ENCODE measurements at places on chromosomes 7 and 10.

GRCh38 chr10:70744617-70745143 lies 40.5 kb downstream of the TBATA start:
- DNase-seq = no peak

GRCh38 chr10:96643920-96644319 lies 57.1 kb upstream of the TM9SF3 start:
- no peak for DNase-seq

GRCh38 chr10:4807761-4808507 lies 18.1 kb upstream of the AKR1E2 start:
- DNase-seq = no peak

DNA sequence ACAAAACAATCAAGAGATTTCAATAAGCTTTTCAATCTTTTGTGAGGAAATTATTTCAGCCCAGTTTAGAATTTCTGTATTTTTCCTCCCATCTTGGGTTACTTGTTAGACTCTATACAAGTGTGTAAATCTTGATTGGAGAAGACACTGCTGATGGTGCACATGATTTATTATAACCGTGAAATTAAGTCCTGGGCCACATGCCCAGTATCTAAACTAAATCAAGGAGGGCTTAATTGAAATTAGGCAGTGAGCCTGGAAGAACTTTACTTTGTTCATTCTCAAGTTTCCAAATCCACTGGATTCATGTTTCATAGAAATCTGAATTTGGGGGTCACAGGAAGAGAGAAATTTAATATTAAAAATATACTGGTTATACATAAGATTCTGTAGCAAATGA lies 44.5 kb downstream of the CSTF2T start:
- no peak for DNase-seq

GRCh38 chr10:12212454-12212853 lies 16.5 kb downstream of the CDC123 start:
- DNase-seq = no peak

DNA sequence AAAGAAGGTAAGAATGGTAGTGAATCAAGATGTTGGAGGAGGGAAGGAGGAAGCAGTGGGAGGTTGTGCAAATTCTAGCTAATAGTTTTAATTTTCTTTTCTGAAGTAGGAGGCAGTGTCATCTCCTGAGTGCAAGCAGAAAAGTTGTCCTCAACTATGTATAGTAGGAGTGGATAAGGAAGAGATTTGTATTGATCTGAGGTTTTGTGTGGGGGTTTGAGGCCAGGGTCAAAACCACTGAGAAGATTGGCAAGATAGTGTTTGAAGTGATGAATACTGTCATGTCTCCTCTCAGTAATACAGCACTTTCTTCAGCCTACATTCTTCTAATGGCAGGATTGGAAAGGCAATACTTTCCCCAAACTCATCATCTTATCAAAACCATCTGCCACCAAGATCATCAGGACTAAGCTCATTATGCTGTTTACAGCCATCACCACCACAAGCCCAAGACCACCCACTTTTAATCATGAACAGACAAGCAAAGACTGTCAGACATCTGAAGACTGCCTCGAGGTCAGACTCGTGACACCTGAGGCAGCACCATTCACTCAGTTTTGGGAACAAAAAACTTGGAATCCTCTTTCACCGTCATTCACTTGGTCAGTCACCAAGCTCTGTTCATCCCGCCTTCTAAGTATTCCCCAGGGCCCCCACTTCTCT lies 1.5 kb upstream of the MIOS start:
- no peak for DNase-seq

DNA sequence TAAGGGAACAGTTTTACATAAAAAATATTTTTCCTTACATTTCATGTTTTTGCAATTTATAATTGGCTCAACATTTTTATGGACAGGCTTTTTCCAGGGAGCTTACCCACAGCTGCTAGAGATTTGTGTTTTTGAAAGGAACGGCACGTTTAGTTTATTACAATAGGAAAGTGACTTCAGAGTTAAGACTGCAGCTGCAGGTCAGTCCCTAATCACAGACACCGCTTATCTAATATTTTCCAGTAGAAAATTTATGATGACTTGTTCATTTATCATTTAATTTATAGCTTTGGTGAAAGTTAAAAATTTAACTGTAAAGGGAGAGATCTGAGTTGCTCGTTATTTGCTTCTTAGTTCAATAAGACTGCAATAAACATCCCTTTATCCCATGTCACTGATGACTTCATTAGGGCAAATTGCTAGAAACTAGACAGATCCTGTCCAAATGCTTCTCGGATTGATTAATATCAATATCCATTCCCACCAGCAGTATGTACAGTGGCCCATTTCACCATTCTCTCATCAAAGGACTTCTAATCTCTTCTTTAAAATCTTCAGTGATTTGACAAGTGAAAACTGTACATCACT lies 97.0 kb upstream of the ODAD2 start:
- no peak for DNase-seq

DNA sequence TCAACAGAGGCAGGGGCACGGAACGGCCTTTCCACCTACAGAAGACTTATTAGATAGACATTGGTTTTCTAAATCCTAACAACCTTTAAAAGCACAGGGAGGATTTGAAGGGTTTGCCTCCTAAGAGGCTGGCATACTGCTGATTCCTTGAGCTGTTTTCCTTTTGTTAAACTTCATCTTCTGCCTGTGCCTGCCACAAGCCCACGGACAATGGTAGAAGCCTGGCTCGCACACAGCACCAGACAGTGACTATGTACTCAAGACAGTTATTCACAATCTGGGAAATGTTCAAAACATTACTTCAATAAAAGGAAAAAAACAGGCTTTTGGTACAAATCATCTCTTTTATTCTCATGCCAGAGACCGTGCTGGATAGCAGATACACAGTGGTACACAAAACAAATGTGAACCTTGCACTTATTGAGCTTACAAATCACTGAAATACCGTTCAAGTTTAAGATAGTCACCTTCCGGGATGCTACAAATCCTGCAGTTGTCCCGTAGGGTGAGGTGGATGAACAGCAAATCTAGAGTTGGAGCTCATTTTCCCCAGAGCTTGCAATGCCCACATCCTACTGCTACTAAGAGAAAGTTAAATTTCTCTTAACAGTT lies 63.9 kb downstream of the VPS41 start:
- no peak for DNase-seq

- no peak for DNase-seq
These were observed 9.6 kb upstream of the ZMIZ1 start for GRCh38 chr10:79058899-79059841.

DNA sequence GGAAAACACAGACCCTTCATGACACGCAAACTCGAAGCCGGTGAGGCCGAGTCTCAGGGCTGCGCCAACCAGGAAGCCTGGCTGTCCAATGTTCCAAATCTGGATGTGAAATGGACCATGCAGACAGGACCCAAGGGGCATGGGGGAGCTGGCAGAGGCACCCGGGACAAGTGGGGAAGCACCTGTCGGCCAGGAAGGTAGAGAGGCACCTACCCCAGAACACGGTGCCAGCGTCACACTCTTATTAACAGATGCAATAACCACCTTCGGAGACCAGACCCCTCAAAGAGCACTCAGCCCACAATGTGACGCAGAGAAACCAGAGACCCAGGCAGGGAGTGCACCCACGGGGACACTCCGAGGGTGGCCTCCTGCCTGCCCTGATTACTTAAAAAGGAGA lies 88.3 kb upstream of the PDGFA start:
- no peak for DNase-seq

DNA sequence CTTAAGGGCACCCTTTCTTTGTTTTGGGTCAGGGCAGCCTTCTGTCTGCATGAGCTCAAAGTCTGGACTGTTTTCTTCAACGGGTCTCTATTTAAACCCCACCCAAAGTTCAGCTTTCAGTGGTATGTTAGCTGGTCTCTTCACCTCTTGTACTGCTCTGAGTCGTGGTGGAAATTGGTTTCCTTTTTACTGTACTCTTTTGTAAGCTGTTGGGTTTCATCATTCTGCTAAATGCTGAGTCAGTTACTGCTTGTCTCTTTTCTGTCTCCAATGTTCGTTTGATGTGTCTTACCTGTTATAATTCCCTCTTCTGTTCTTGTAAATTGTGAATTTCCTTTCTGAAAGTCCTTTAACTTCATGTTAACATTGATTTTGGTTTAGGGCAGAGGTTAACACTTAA lies 64.1 kb upstream of the MALRD1 start:
- DNase-seq = no peak

- no peak for DNase-seq
These were observed 43.2 kb upstream of the NXPH1 start for GRCh38 chr7:8390262-8390626.

DNA sequence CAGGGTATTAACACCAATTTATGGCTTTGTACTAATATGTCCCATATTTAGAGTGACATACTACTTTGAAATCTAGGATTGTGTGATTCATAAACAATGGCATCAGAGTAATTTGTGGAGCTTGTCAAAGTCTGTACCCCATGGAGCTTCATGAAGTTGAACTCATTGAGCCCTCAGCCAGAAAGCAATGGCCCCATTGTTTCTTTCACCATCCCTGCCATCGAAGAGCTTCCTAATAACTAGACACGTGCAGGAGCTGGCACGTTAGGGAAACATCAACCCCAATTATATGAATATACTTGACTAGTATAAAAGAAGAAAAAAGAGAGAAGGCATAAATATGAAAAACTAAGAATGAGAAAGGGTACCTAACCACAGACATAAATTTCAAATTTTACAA lies 206.6 kb downstream of the CXCL12 start:
- DNase-seq = no peak

DNA sequence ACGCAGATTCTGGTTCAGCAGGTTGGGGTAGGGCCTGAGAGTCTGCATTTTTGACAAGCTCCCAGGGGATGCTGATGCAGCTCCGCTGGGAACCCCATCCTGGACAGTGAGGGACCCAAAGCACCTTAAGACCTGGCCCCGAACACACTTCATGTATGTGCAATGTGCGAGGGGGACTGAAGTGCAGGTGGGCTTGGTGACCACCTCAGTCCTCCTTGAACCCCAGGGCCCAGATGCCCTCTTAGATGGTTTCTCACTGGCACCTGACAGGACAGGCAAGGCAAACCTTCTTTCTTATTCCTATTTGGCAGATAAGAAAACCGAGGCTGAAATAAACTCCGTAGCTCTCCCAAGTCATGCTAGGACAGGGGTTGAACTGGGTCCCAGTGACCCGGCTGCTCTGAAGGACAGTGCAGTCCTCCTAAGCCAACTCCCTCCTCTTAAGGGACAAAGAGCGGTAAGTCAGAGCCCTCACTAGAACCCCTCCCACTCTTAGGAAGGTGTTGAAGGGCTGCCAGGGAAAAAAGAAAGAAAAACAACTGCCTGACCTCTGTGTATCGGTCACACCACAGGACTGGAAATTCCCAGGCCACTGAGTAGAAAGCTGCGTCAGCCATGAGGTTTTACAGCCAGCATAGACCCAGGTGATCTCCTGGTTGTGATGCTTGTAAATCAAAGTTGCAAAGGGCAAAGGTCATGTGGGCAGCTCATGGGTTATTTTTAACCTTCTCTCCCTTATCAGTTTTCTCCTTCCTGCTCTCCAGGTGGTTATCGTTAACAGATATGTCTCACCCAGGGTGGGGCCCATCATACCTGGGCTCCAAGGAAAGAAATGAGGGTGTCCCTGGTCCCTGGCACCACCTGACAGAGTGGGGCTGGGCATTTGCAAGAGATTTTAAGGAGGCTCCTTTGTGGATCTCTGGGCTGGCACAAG lies 90.9 kb upstream of the SMNDC1 start:
- no peak for DNase-seq

DNA sequence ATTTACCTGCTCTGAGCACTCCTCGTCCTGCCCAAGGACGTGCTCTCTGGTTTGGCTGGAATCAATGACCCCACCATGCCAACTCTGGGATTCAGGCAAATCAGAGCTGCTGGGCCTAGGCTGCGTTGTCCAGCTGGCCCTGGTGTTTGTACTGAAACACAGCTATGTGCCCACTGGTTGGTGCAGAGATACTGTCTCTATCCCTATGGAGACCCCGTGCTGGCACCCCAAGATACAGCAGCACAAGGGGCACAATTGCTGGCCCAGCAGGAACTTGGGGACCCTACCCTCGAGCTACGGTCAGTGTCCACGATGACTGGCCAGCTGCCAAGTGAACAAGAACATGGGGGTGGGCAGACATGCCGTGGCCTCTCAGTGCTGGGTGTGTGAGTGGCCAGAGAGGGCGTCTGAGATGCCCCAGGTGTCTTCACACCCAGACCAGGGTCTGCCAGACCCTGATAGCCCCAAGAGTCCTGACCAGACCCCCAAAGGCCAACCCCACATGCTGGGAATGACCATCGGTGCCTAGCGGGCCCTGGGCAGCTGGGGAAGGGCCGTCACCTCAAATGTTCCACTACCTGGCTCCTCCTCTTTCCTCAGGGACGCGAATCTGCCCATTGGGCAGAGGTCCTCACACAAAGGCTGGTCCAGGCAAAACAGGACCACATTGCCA lies 79.3 kb upstream of the ZNF479 start:
- no peak for DNase-seq

DNA sequence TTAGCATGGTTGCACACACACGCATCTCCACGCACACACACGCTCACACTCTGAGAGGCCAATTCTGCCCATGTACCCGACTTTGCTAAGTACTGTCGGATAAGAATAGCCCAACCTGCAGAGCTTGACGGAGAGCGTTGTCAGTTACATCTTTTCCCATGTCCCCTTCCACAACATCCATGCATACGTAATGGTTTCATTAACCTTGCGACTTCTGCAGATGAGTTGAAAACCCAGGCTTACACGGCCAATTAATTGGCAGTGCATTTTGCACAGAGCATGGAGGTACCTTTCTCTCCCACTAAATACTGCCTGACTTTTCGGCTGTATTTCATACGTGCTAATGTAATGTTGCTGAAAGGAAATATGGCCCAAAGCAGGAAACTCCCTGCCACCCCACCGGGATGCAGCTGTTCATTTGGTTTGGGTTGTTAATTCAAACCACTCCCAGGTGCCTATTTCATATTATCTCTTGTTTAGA lies 291.2 kb upstream of the HABP2 start:
- DNase-seq = no peak

GRCh38 chr7:69172357-69173077 lies 425.8 kb upstream of the AUTS2 start:
- no peak for DNase-seq

DNA sequence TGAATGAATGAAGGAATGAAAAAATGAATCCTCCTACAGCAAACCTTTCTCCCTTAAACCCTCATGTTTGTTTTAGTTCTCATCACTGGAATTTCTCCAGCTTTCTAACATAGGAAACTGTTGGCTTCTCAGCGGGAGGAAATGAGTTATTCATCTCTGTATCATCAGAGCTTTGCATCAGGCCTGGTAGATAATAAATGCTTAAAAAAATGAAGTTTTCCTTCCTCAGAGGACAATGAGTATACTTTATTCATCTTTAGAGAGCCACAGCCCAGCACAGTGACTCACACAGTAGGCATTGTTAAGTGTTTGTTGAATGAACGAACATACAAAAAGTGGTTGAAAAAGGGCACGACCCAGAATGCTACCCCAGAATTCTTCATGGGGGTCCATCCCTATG lies 62.6 kb downstream of the COL13A1 start:
- no peak for DNase-seq

GRCh38 chr7:102434039-102434486 lies 688 bp downstream of the ORAI2 start:
- DNase-seq = no peak

GRCh38 chr10:51326174-51326573 lies 251.9 kb downstream of the PRKG1 start:
- no peak for DNase-seq
